ENCODE measurements at places on chromosomes 5 and 9.

GRCh38 chr5:98458004-98458403, 315.5 kb upstream of the RGMB start:
- peak; percentile 64 for DNase-seq

DNA sequence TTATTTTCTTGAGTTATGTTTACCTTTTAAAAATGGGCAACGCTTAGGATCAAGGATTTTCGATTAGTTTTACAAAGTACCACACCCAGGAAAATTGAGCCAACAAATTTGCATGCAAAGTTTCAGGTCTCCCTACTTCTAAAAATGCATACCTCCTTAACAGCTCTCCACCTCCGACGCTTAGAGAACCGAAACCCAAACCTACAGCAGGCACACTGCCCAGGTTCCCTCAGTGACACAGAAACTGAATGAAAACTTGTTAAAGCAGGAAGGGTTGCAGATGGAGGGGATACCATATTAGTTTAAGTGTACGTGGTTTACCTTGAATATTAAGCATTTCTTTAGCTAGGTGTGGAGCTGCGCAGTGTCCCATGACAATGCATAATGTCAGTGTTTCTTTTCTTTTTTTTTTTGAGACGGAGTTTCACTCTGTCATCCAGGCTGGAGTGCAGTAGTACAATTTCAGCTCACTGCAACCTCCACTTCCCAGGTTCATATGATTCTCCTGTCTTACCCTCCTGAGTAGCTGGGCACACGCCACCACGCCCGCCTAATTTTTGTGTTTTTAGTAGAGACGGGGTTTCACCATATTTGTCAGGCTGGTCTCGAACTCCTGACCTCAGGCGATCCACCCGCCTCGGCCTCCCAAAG, 1.6 kb upstream of the SUB1 start:
- DNase-seq, result no peak

- no peak for DNase-seq
These were observed 93.1 kb downstream of the GABBR2 start for GRCh38 chr9:98615633-98616032.

- DNase-seq, result no peak
These were observed 104.4 kb downstream of the SMARCA2 start for GRCh38 chr9:2119566-2119965.

Measured in adipocyte (in vitro differentiated cells).